ENCODE measurements at places on chromosomes 1 and 21. TPM values are rescaled to one million over a fixed set of nuclear protein-coding genes. Genes with fewer than 3 reads are reported as not detected.
A peak's percentile ranks its signal among the peaks of the same experiment; 100 is the strongest.

Gene PIGC
- 45.6 TPM for polyA plus RNA-seq

Gene LPAR3
- 23.3 TPM for polyA plus RNA-seq

Gene SPRR2D
- 0.74 TPM for polyA plus RNA-seq

Gene SMCP
- polyA plus RNA-seq: 724 TPM

Gene OSCP1
- polyA plus RNA-seq: 199 TPM

Gene KIF17
- polyA plus RNA-seq: 54.1 TPM

DNA sequence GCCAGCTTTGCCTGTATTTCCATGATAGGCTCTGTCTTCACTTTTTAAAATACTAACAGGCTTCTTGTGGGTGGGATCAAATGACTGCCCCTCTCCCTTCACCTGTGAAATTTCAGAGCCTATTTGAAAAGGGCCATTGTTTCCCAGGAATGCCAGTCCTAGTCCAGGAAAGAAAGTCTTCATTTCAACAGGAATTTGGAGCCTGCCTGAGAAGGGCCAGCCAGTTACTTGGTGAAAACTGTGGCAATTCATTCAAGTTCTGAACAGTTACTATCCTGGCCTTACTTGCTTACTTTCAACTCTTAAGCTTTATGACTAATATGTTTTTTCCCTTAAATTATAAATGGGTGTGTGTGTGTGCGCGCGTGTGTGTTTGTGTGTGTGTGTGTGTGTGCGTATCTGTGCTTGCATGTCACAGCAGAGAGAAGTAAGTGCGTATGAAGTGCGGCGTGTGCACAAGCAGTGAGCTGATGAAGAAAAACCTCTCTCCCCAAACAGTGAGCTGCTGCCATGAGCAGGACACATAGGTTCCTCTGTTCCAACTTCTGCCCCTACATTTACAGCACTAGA is 67.5 kb upstream of the RNPC3 start:
- no peaks in the 10 kb centered on the region for H3K36me3 ChIP-seq
- H3K4me1 ChIP-seq: no peaks in the 10 kb centered on the region
- no peaks in the 10 kb centered on the region for H3K27me3 ChIP-seq
- no peak for DNase-seq

- no peaks in the 10 kb centered on the region for H3K4me1 ChIP-seq
- no peak overlapping the region for H3K27ac ChIP-seq
- no peaks in the 10 kb centered on the region for H3K36me3 ChIP-seq
- DNase-seq: no peak
Observed at GRCh38 chr1:116089870-116090269, 21.3 kb upstream of the MAB21L3 start.

DNA sequence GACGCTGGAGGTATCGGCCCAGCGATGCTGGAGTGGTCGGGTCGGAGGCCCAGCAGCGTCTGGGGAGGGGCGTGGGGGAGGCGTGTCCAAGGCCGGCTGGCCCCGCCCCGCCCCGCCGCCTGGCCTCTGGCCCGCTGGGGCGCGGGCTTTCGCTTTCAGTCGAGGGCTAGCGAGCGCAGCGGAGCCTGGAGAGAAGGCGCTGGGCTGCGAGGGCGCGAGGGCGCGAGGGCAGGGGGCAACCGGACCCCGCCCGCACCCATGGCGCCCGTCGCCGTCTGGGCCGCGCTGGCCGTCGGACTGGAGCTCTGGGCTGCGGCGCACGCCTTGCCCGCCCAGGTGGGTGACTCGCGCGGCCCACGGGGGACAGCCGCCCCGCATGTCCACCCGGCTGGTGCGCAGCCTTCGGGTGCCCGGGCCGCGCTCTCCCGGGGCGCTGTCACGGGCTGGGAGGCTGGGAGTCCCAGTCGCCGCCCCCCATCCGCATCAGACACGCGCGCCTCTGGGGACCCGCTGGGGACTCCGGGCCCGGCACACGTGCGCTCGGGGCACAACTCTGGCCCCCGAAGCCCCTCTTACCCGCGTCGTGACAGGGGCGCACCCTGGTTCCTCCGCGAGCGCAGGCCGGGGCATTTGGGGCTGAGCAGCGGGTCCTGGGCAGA is at the start of gene TNFRSF1B:
Gene TNFRSF1B (plus strand): TSS at position 158 of the 659 bp plus-strand sequence. CDS start 101 bp downstream, at position 259.
- no peaks in the 10 kb centered on the region for H3K27me3 ChIP-seq
- H3K36me3 ChIP-seq: no peaks in the 10 kb centered on the region
- peaks cover 6% of the 10 kb centered on the region for H3K4me1 ChIP-seq
- peak within 1 kb of the TSS; percentile 82 for H3K27ac ChIP-seq
- peak within 1 kb of the TSS; percentile 71 for H3K4me3 ChIP-seq

GRCh38 chr1:70674941-70675685 is 264.0 kb downstream of the CTH start:
- no peaks in the 10 kb centered on the region for H3K27me3 ChIP-seq
- no peaks in the 10 kb centered on the region for H3K36me3 ChIP-seq

DNA sequence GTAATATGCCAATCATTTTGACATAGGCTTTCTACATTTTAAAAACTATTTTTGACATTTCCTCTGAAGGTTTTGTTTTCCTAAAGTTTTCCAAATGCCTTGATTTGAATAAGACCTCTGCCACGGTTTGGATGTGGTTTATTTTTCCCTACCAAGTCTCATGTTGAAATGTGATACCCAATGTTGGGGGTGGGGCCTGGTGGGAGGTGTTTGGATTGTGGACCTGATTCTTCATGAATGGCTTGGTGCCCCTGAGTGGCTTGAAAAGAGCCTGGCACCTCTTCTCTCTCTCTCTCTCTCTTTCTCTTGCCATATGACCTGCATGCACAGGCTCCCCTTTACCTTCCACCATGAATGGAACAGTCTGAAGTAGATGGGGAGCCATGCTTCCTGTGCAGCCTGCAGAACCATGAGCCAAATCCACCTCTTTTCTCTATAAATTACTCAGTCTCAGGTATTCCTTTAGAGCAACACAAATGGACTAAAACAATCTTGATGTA is 14.8 kb downstream of the MMEL1 start:
- no peaks in the 10 kb centered on the region for H3K4me1 ChIP-seq
- DNase-seq: peak; percentile 6
- no peak overlapping the region for H3K4me3 ChIP-seq
- H3K36me3 ChIP-seq: no peaks in the 10 kb centered on the region

DNA sequence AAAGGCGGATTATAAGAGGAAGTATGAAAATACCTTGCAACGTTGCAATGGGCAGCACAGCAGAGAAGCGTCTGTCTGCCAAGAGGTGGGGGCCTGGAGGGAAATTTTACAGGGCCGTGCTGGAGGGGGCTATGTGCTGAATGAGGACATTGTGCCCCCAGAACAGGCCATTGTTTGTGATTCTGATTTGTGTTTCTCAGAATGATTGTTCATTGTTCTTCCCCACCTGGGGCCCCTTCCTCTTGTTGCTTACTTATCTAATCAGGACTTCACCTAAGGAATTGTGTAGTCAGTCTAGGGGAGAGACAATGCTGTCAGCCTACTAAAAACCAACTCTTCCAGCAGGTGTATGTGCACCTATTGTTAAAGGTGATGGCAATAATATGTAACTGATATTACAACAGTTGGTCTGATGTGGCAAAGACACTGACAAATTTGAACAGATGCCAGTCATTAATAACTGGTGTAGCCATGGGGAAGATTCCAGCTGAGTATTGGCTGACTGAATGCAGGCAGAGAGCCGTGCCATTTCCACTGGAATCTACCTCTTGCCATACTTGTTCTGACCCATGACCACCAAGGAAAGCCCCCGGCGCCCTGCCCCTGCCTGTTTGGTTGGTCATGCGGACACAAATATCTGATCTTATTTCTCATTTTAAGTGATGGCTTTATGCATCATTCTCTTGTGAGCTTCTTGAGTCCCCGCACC is 45.2 kb upstream of the PSEN2 start:
- H3K27me3 ChIP-seq: no peaks in the 10 kb centered on the region
- no peak overlapping the region for H3K27ac ChIP-seq
- no peak for DNase-seq
- H3K4me1 ChIP-seq: peaks cover 18% of the 10 kb centered on the region

DNA sequence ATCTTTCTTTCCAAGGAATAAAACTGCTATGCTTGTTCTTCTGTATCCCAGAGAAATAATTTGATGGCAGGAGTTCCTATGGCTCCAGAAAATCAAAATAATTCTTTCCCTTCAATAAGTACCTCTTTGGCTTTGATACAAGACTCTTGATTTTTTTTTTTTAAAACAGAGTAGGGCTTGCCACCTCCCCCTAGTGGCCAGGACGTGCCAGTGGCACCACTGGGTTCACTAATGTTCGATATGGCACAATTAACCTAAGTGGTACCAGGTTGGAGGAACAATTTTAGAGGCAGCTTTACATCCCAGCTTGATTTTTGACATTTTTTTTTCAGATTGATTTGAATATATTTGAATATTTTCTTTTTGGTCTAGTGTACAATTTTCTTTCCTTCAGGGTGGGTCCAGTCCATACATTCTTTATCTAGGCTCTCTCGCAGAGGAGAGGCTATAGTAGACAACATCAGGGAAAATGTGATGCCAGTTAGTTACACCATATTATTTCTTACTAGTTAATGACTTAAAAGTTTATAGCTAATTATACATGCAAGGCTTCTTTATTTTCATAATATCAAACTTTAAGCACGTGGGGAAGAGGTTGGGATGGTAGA is 330.9 kb downstream of the S1PR1 start:
- H3K4me1 ChIP-seq: no peaks in the 10 kb centered on the region
- H3K27ac ChIP-seq: no peak overlapping the region
- H3K4me3 ChIP-seq: no peak overlapping the region
- DNase-seq: peak; percentile 51
- H3K27me3 ChIP-seq: no peaks in the 10 kb centered on the region

DNA sequence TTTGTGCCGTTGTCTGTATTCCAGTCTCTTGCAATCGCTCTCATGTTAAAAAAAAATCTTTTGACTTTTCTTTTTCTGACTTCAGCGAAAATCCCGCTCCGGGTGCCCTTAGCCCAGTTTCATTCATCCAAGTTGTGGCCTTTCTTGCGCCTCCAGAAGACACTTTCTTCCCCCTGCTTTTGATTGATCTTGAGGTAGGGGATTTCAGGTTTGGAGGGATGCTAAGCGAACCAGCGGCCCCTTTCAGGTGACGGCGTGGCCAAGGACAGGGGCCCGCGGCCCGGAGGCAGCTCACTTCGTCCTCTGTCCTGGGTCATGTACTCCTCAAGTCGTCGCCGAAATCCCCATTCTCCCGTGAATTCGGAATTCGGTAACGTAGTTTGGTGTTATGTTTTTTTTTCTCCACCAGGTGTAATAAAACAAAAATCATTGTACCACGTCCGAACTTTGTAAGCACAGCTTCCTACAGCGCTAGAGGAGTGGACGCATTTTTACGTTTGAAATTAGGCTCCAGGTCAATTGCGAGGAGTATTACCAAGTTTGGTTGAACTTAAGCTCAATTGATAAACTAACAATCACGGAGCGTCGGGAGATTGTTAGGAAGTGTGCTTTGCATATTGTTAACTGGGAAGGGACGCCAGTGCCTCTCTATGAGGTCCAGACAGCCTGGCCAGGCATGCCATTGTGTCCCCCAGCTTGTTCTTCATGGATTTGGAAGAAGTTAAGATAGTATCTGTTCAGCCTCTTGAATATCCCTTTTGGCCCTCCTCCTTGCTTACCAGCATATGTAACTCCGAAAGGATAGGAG is 1.1 kb downstream of the MRPS6 start:
- H3K4me3 ChIP-seq: peak overlapping the region; percentile 51
- H3K27ac ChIP-seq: peak overlapping the region; percentile 97
- no peaks in the 10 kb centered on the region for H3K36me3 ChIP-seq
- DNase-seq: no peak
- H3K27me3 ChIP-seq: no peaks in the 10 kb centered on the region

- no peaks in the 10 kb centered on the region for H3K36me3 ChIP-seq
- DNase-seq: no peak
- H3K27ac ChIP-seq: no peak overlapping the region
- no peaks in the 10 kb centered on the region for H3K4me1 ChIP-seq
- no peaks in the 10 kb centered on the region for H3K27me3 ChIP-seq
Observed at GRCh38 chr1:37612186-37612585, 16.4 kb upstream of the GNL2 start.

DNA sequence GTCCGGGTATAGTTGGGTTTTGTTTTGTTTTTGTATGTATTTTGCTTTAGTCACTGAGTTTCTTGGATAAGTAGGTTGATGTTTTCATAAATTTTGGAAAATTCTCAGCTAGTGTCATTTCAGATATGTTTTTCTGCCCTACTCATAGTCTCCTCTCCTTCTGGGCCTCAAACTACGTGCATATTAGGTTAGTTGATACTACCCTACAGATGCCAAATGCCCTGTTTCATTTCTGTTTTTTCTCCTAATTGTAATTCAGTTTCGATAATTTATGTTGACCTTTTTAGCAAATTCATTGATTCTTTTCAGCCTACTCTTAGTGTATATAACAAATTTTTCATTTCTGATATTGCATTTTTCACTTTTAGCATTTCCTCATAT is 268.6 kb upstream of the RGS18 start:
- no peaks in the 10 kb centered on the region for H3K4me1 ChIP-seq
- no peaks in the 10 kb centered on the region for H3K27me3 ChIP-seq
- DNase-seq: no peak
- no peaks in the 10 kb centered on the region for H3K36me3 ChIP-seq
- no peak overlapping the region for H3K4me3 ChIP-seq

DNA sequence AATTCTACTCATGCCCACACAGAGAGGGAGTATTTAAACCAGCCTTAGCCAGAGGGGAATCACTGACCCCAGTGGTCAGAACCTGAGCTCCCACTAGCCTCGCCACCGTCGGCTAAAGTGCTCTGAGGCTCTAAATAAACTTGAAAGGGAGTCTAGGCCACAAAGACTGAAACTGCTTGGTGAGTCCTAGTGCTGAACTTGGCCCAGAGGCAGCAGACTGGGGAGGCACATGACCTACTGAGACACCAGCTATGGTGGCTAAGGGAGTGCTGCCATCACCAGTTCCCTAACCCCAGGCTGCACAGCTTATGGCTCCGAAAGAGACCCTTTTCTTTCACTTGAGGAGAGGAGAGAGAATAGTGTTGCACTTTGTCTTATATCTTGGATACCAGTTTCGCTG is 1542.8 kb downstream of the KCNT2 start:
- H3K27me3 ChIP-seq: no peaks in the 10 kb centered on the region
- no peak overlapping the region for H3K4me3 ChIP-seq
- no peak for DNase-seq
- H3K27ac ChIP-seq: no peak overlapping the region

DNA sequence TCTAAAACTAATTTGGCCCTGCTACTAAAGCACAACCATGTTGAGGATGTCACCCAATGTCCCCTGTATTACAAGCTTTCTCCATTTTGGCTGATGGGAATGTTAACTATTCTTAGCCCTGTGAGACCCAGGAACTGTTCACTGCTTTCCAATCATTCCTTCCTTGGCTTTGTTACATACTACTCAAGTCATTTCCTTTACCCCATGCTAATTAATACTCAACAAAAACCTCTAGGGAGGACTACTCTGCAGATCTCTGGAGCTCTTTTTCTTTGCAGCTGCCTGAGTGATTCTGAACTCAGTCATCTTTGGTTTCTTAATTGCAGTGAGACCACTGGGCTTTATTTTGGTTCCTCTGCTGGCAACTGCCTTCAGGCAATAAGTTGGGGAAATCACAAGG is 23.3 kb upstream of the RPE65 start:
- H3K27ac ChIP-seq: no peak overlapping the region
- DNase-seq: no peak
- H3K27me3 ChIP-seq: no peaks in the 10 kb centered on the region
- no peaks in the 10 kb centered on the region for H3K36me3 ChIP-seq

- H3K27me3 ChIP-seq: no peaks in the 10 kb centered on the region
- no peak for DNase-seq
- H3K27ac ChIP-seq: peak overlapping the region; percentile 72
- H3K4me1 ChIP-seq: no peaks in the 10 kb centered on the region
Observed at GRCh38 chr1:6770751-6771440, 14.4 kb upstream of the CAMTA1 start.
